ENCODE measurements at places on chromosomes 2 and 18.
A peak's percentile ranks its signal among the peaks of the same experiment; 100 is the strongest.

DNA sequence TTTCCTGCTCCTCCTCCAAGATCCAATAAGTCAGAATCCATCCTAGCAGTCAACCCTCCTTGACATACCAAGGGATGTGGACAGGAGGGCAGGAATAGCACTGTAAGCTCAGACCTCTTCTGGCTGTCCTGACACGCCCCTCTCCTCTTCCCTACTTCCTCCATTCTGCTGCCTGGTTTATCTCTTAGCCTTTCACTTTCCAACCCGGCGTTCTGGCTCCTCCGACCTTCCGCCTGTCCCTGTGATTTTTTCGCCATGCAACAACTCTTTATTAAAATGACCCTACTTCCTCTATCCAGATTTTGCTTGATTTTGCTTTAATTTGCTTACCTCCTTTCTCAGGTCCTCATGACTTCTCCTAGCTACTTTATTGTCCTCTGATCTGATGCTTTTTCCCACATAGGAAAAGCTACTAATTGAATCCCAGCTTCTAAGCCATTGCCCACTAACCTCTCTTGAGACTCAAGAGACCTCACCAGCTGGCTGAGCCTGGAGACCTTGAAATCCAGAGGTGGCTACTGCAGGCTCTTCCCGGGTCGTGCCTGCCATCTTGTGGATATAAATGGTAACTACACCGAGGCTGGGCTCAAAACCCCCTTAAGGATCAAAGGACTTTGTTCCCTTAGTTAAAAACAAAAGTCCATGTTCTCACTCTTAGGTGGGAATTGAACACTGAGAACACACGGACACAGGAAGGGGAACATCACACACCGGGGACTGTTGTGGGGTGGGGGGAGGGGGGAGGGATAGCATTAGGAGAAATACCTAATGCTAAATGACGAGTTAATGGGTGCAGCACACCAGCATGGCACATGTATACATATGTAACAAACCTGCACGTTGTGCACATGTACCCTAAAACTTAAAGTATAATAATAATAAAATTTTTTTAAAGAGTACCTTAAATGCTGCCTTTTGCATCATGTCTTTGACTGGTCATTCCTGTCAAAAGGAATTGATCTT lies 139.4 kb downstream of the AKAIN1 start:
- peak; percentile 31 for DNase-seq

GRCh38 chr2:3205845-3206244 lies 171.8 kb downstream of the EIPR1 start:
- DNase-seq, result no peak

GRCh38 chr2:126038861-126039260 lies 617.1 kb upstream of the GYPC start:
- no peak for DNase-seq

GRCh38 chr2:137254052-137254451 lies 488.7 kb downstream of the THSD7B start:
- DNase-seq, result peak; percentile 74

GRCh38 chr2:58926112-58926511 lies 685.0 kb upstream of the FANCL start:
- DNase-seq, result no peak

GRCh38 chr18:77106331-77106730 lies 26.3 kb downstream of the MBP start:
- DNase-seq, result no peak

Measured in fibroblast of skin of right biceps (primary cell).